ENCODE measurements at places on chromosomes 7 and 10. TPM values are rescaled to one million over a fixed set of nuclear protein-coding genes. Genes with fewer than 3 reads are reported as not detected.

DNA sequence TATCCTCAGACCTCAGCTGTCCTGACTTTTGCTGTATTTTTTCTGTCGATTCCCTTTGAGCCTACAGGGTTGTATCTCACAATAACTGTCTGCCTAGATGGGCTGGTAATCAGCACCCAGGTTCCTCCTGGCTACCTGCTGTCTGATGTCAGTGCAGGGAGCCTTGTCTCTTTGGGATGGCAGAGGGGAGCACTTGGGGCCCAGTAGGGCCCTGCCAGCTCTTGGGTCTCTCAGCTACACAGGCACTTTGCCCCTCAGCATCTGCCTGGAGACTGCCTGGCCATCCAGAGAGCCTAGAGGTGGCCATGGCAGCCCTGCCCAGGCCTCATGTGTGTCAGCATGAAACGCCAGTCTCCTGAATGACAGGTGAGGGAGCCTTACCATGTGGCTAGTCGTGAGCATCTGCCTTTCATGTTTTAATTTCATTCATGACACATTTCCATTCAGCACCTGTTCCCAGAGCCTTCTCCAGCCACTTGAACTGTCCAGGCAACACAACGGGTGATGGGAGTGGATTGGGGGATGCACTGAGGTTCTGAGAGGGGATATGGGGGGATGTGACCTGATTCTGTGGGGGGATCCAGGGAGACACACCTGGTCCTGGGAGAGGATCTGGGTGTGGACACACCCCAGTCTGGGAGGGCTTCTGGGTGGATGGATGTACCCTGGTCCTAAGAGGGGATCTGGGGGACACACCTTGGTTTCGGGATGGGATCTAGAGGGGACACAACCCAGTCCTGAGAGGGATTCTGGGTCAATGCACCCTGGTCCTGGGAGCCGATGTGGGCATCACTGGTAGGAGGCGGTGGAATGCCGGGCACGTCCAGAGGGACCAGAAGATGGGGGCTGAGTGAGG, 21.9 kb downstream of the ADCY1 start:
- no peaks in the 10 kb centered on the region for H3K4me1 ChIP-seq
- H3K36me3 ChIP-seq, result no peaks in the 10 kb centered on the region
- no peak overlapping the region for H3K4me3 ChIP-seq

DNA sequence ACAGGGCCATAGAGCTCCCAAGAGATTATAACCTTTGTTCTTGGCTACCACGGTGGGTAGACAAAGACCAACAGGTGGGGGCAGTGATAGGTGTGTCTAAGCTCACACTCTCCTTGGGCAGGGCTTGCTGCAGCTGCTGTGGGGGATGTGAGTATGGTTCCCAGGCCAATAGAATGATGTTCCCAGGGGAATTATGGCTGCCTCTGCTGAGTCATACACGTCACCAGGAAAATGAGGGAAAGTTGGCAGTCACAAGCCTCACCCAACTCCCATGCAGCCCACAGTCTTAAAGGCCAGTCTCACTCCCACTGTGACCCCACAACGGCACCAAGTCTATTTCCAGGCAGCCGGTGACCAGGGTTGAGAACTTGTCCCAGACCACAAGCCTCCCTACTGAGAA, 453.4 kb upstream of the PODXL start:
- DNase-seq, result no peak
- no peak overlapping the region for H3K27ac ChIP-seq
- no peak overlapping the region for H3K4me3 ChIP-seq

- H3K27me3 ChIP-seq, result peaks cover 7% of the 10 kb centered on the region
- no peaks in the 10 kb centered on the region for H3K4me1 ChIP-seq
- no peak for DNase-seq
- no peak overlapping the region for H3K27ac ChIP-seq
- H3K4me3 ChIP-seq, result no peak overlapping the region
- H3K36me3 ChIP-seq, result no peaks in the 10 kb centered on the region
Measured at GRCh38 chr10:91613411-91614187, 19.3 kb downstream of the PPP1R3C start.

- peak; percentile 54 for DNase-seq
- peaks cover 2% of the 10 kb centered on the region for H3K36me3 ChIP-seq
- H3K4me1 ChIP-seq, result peaks cover 21% of the 10 kb centered on the region
- no peaks in the 10 kb centered on the region for H3K27me3 ChIP-seq
- H3K27ac ChIP-seq, result peak within 1 kb of the TSS; percentile 84
- peak within 1 kb of the TSS; percentile 73 for H3K4me3 ChIP-seq
Measured at GRCh38 chr10:89391907-89392756, at the start of gene IFIT1. Gene IFIT1, plus strand, starts transcription at chr10:89392623. Its CDS starts 90 bp downstream, at chr10:89392713.

HOXA11 gene
- 0.18 TPM for total RNA-seq

GRCh38 chr7:139772115-139772514, 5.7 kb downstream of the HIPK2 start:
- H3K36me3 ChIP-seq, result peaks cover 8% of the 10 kb centered on the region
- no peak overlapping the region for H3K4me3 ChIP-seq
- no peak overlapping the region for H3K27ac ChIP-seq
- no peak for DNase-seq

GNAT3 gene
- total RNA-seq, result not detected

All from activated CD8-positive, alpha-beta T cell treated with anti-CD3 and anti-CD28 coated beads for 36 hours (primary cell).